ENCODE measurements at places on chromosomes 7 and 10.

DNA sequence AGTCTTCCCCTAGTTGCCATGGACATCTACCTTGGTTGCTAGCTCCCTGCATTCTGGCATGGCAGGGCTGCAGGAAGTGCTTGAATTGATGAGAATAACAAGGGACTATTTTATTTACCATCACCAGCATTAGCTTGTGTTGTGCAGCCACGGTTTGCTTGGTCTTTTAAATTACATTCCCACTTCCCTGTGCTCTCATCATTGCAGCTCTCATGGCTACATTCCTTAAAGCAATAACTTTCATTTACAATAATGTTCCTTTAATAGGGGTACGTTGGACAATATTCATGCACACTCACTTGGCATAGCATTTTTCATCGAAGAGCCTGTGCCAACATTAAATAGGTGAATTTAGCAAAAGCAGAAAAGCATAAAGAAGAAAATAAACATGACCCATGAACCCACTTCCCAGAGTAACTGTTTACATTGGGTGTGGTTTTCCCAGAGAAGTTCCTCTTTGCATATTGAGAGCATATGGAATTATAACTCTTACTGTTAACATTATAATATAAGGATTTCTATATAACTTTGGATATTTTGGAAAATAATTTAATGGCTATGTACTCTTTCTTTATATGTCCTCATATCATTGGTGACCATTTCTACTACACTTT is 113.2 kb upstream of the VWC2 start:
- no peak for DNase-seq
- H3K36me3 ChIP-seq: no peaks in the 10 kb centered on the region
- no peak overlapping the region for H3K27ac ChIP-seq
- no peaks in the 10 kb centered on the region for H3K27me3 ChIP-seq

DNA sequence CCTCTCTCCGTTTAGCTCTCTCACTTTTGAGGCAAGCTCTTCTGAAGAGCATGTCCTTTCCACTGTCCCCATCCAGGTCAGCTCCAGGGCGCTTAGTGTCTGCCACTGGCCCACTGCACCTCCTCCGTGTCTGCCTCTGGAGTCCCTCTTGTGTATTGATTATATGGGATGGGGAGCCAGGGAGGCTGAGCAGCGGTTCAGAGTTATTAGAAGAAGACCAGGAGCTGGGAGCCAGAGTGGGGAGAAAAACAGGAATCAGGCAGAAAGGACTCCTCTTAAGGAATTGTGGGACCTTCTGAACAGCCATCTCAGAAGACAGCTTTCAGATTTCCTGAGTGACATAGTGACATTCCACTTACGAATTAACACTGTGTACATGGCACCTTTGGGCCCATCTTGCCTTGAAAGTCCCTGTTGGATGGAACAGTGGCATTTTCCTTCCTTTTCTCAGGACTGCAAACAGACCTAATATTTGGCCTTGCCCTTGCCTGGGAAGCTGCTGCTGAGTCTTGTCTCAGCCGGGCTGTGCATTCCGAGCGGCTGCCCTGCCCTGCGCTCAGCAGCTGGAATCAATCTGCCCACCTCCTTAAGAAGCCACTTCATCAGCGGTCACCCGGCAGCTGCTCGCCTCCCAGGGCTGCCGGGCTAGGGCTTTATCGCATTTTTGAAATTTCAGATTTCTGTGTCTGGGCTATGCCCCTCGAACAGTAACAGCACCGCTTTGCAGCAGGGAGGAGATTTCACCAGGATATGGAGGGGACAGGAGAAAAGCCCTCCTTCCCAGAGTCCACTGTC is 81.1 kb upstream of the PRKG1 start:
- peaks cover 6% of the 10 kb centered on the region for H3K27me3 ChIP-seq
- H3K4me1 ChIP-seq: peaks cover 6% of the 10 kb centered on the region
- no peaks in the 10 kb centered on the region for H3K36me3 ChIP-seq
- no peak overlapping the region for H3K4me3 ChIP-seq
- DNase-seq: no peak

- DNase-seq: no peak
- no peaks in the 10 kb centered on the region for H3K4me1 ChIP-seq
- no peak overlapping the region for H3K4me3 ChIP-seq
- H3K27ac ChIP-seq: no peak overlapping the region
- no peaks in the 10 kb centered on the region for H3K36me3 ChIP-seq
Observed at GRCh38 chr10:58414270-58415041, 29.2 kb downstream of the TFAM start.

DNA sequence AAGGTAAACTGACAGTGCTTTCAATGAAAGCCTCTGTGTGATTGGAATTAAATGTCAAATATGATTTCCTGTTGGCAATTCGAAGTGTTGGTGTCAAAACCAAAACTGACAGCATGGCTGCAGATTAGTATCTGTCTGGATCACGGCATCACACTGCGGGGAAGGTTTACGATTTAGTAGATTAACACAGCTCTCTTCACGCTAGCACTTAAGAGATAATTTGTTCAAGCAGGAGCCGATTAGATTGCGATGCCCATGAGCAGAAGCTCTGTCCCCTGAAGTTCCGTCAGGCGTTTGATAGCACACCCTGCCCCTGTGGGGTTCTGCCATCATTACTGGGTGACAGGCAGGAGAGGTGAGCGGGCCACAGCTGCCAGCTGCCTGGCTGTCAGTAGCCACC is 279.5 kb upstream of the AUTS2 start:
- no peak for DNase-seq
- H3K4me3 ChIP-seq: no peak overlapping the region
- no peak overlapping the region for H3K27ac ChIP-seq
- no peaks in the 10 kb centered on the region for H3K4me1 ChIP-seq

GRCh38 chr7:23918856-23919255 is 208.8 kb downstream of the STK31 start:
- H3K27me3 ChIP-seq: no peaks in the 10 kb centered on the region
- no peak for DNase-seq
- no peaks in the 10 kb centered on the region for H3K4me1 ChIP-seq
- no peaks in the 10 kb centered on the region for H3K36me3 ChIP-seq
- no peak overlapping the region for H3K4me3 ChIP-seq

DNA sequence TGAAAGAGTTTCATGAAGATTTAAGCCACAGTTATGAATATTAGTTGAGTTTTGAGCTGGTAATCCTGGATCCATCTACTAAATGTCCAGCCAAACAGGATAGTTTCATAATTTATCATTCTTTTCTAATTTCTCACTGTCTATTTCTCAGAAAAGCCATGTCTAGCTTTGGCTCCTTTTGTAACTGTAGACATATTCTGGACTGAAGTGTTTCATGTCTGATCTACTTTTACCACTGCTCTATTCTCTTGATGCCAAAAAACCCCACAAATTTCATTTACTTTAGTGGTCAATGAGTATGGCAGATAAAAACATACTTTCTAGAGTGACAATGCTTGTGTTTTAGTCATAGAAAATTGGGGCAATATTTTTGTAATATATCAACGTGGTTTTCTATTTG is 61.2 kb downstream of the ICA1 start:
- H3K4me3 ChIP-seq: no peak overlapping the region
- no peaks in the 10 kb centered on the region for H3K27me3 ChIP-seq
- no peak for DNase-seq

DNA sequence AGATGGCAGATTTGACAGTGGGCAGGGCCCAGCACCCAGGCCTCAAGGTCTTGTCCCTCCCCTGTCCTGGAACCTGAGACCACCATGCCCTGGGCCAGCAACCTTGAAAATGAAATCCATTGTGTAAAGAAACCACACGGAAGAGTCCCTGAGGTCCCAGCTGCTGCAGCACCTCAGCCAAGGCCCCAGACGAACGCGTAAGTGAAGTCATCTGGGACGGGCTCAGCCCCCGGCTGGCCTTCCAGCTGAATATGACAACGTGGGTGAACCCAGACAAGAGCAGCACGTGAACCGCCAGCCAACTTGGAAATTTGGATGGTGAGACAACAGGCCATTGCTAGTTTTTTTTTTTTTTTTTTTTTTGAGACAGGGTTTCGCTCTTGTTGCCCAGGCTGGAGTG is 70.3 kb downstream of the CYTH3 start:
- DNase-seq: no peak
- H3K4me3 ChIP-seq: no peak overlapping the region
- H3K4me1 ChIP-seq: no peaks in the 10 kb centered on the region

- DNase-seq: no peak
- H3K27ac ChIP-seq: no peak overlapping the region
- H3K4me1 ChIP-seq: peaks cover 2% of the 10 kb centered on the region
Observed at GRCh38 chr10:20644421-20644820, 252.7 kb downstream of the NEBL start.

DNA sequence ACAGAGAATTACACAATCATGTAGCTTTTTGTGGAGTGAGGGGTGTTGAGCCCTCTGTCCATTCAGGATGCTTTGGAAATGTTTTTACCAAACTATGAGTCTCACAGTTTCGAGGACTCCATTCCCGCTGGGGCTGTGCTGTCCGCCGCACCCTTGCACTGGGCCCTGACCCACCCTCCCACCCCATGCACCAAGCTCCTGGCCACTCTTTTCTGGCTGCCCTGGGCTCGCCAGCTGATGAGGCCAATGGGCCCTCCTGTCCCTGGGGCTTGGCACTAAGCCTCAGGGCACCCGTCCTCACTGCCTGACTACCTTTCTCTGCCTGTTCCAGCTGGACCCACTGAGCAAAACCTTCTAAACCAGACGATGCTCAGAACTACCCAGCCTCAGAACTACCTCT is 332.1 kb downstream of the PTPRN2 start:
- no peak for DNase-seq
- H3K4me1 ChIP-seq: no peaks in the 10 kb centered on the region
- H3K4me3 ChIP-seq: no peak overlapping the region
- H3K27me3 ChIP-seq: no peaks in the 10 kb centered on the region

DNA sequence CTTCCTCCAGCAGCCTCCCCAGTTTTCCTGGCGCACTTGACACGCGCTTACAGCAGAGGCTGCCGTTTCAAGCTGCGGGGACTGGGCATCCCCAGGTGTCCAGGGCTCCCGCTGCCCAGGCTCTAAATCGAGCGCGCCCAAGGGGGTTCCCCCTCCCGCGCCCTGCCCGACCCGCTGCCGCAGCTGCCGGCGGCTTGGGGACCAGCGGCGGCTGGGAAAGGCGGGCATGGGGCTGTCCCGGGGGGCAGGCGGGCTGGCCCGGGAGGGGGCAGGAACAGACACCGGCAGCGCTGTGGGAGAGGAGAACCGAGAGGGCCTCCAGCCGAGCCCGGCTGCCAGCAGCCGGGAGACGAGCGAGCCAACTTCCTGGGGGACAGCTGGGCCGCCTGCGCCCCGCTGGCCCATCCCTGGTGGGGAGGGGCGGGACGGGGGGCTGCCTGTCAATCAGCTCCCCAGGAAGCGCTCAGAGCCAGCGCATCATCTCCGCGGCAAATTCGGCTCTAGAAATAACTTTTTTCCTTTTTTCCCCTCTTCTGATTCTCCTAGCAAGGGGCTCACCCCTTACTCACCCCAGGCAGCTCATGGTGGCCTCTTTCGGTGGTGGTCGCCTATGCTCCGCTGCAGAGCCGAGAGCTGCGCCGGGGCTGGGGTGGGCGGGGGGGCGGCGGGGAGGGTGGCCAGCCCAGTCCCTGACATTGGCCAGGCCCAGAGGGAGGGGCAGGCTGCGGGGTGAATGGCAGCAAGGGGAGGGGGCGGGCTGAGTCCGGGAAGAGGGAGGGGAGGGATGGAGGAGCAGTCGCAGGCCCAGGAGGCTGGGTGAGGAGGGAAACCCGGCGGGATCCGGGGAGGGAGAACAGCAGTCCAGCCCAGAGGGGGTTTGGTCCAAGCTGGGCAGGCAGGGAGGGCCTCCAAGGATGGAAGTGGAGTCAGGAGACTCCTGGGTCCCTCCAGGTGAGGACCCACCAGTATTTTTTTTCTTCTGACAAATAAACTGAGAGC is 14.7 kb downstream of the GRID2IP start:
- DNase-seq: no peak
- no peak overlapping the region for H3K27ac ChIP-seq
- H3K4me3 ChIP-seq: peak overlapping the region; percentile 40

GRCh38 chr7:40482845-40483244 is 348.0 kb downstream of the SUGCT start:
- no peaks in the 10 kb centered on the region for H3K36me3 ChIP-seq
- DNase-seq: no peak
- no peak overlapping the region for H3K4me3 ChIP-seq
- no peaks in the 10 kb centered on the region for H3K27me3 ChIP-seq

GRCh38 chr7:140570120-140570519 is 70.5 kb downstream of the DENND2A start:
- peaks cover 83% of the 10 kb centered on the region for H3K36me3 ChIP-seq
- H3K27ac ChIP-seq: no peak overlapping the region
- no peaks in the 10 kb centered on the region for H3K27me3 ChIP-seq
- no peaks in the 10 kb centered on the region for H3K4me1 ChIP-seq
- no peak for DNase-seq
- H3K4me3 ChIP-seq: no peak overlapping the region

GRCh38 chr7:36939816-36940215 is 215.5 kb upstream of the AOAH start:
- H3K36me3 ChIP-seq: no peaks in the 10 kb centered on the region
- no peak for DNase-seq
- H3K4me1 ChIP-seq: peaks cover 2% of the 10 kb centered on the region
- no peak overlapping the region for H3K27ac ChIP-seq
- H3K4me3 ChIP-seq: no peak overlapping the region
- no peaks in the 10 kb centered on the region for H3K27me3 ChIP-seq

- H3K4me1 ChIP-seq: no peaks in the 10 kb centered on the region
- H3K27ac ChIP-seq: no peak overlapping the region
- no peak for DNase-seq
- peaks cover 5% of the 10 kb centered on the region for H3K27me3 ChIP-seq
- no peaks in the 10 kb centered on the region for H3K36me3 ChIP-seq
Observed at GRCh38 chr10:11626071-11626470, 14.6 kb upstream of the USP6NL start.

GRCh38 chr10:128473911-128474310 is 347.7 kb upstream of the MKI67 start:
- H3K27ac ChIP-seq: no peak overlapping the region
- H3K27me3 ChIP-seq: no peaks in the 10 kb centered on the region
- no peak for DNase-seq
- H3K4me1 ChIP-seq: no peaks in the 10 kb centered on the region

DNA sequence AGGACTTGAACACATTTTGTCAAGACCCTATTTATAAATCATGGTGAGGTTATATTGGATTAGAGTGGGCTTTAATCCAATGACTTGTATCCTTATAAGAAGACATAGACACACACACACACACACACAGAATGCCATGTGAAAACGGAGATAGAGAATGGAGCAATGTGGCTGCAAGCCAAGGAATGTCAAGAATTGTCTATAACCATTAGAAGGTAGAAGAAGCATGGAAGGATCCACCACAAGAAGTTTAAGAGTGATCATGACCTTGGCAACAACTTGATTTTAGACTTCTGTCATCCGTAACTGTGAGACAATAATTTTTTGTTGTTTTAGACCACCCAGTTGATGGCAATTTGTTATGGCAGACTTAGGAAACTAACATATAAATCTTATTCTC is 514.2 kb downstream of the TFEC start:
- no peak overlapping the region for H3K27ac ChIP-seq
- no peak for DNase-seq
- no peak overlapping the region for H3K4me3 ChIP-seq
- H3K27me3 ChIP-seq: no peaks in the 10 kb centered on the region

DNA sequence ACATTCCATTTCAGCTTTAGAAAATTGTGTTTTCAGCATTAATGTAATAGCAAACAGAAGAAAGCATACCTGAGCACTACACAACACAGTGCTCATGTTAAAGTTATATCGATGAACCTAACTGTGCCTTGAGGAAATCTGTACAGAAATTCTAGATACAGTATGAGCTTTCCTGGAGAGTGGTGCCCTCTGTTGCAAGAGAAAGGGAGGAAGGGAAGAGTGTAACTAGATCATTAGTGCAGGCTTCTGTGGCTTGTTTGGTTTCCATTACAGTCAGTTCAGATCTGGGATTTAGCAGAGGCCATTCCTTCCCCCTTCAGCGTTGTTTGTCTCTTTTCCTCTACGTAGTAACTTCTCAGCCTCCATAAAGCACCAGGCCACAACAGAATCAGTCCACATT is 139.7 kb downstream of the HTR7 start:
- H3K27ac ChIP-seq: no peak overlapping the region
- H3K4me1 ChIP-seq: no peaks in the 10 kb centered on the region
- no peak for DNase-seq
- no peaks in the 10 kb centered on the region for H3K27me3 ChIP-seq
